ENCODE measurements at places on chromosomes 12 and 14.

DNA sequence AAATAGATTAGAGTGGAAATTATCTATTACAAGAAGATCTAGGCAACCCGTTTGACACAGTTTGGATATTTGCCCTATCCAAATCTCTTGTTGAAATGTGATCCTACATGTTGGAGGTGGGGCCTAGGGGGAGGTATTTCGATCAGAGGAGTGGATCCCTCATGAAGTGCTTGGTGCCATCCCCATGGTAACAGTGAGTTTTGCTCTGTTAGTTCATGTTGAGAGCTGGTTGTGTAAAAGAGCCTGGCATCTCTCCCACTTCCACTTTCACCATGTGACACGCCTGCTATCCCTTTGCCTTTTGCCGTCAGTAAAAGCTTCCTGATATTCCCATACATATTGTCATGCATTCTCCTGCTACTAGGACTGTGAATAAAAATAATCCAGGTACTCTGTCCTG, 66.4 kb upstream of the FLRT2 start:
- no peaks in the 10 kb centered on the region for H3K27me3 ChIP-seq
- peak; percentile 38 for DNase-seq
- no peak overlapping the region for H3K4me3 ChIP-seq

GRCh38 chr14:23829736-23830471, 123.7 kb upstream of the DHRS4 start:
- no peaks in the 10 kb centered on the region for H3K4me1 ChIP-seq
- no peaks in the 10 kb centered on the region for H3K36me3 ChIP-seq
- DNase-seq, result peak; percentile 20
- no peaks in the 10 kb centered on the region for H3K27me3 ChIP-seq
- H3K4me3 ChIP-seq, result no peak overlapping the region

DNA sequence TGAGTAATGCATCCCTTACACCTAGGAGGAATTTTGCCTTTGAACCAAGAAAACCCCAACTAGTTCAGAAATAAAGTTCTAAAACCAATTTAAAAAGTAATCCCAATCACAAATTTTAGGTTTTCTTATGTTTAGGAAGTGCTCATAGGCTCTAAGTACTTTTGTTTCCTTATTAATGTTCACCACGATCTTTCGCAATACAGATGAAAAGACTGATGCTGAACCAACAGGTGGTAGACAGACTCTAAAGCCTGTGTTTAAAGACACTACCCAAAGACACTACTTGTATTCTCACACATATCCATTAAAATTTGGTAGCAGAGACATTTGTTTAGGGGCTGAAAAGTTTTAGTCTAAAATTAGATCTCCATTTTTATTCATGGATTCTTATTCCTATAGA, 10.6 kb upstream of the PHLDA1 start:
- no peaks in the 10 kb centered on the region for H3K36me3 ChIP-seq
- no peaks in the 10 kb centered on the region for H3K4me1 ChIP-seq
- H3K4me3 ChIP-seq, result no peak overlapping the region
- no peak overlapping the region for H3K27ac ChIP-seq
- no peaks in the 10 kb centered on the region for H3K27me3 ChIP-seq

- H3K4me1 ChIP-seq, result no peaks in the 10 kb centered on the region
- H3K27ac ChIP-seq, result no peak overlapping the region
- H3K4me3 ChIP-seq, result no peak overlapping the region
- H3K36me3 ChIP-seq, result peaks cover 42% of the 10 kb centered on the region
- DNase-seq, result no peak
These were observed 26.8 kb upstream of the CDKL1 start for GRCh38 chr14:50423529-50423928.

DNA sequence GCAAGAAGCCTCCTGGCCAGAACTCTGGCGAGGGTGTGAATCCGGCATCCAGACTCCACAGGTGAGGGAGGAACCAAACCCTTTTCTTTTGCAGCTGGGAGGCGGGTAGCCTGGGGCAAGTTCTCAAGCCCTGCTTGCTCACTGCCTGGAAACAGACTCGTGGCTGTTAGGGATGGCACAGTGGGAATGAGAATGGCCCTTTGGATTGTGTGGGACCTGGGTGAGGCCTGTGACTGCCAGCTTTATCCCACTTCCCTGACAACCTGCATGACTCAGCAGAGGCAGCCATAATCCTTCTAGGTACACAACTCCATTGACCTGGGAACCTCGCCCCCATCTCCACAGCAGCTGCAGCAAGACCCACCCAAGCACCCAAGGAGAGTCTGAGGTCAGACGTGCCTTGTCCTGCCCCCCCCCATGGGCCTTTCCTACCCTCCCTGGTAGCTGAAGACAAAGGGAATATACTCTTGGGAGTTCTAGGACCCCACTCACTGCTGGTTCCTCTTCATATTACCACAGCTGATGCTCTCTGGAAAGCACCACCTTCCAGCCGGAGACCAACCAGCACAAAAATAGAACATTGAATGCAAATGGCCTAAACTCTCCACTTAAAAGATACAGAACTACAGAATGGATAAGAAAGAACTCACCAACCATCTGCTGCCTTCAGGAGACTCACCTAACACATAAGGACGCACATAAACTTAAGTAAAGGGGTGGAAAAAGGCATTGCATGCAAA, 5.1 kb upstream of the GPR33 start:
- no peaks in the 10 kb centered on the region for H3K4me1 ChIP-seq
- no peak for DNase-seq
- no peaks in the 10 kb centered on the region for H3K36me3 ChIP-seq
- H3K27me3 ChIP-seq, result no peaks in the 10 kb centered on the region
- H3K27ac ChIP-seq, result no peak overlapping the region

- peak overlapping the region; percentile 84 for H3K4me3 ChIP-seq
- peaks cover 8% of the 10 kb centered on the region for H3K4me1 ChIP-seq
- DNase-seq, result peak; percentile 3
- H3K27me3 ChIP-seq, result no peaks in the 10 kb centered on the region
- H3K27ac ChIP-seq, result peak overlapping the region; percentile 93
These were observed 3.7 kb upstream of the ZFP36L1 start for GRCh38 chr14:68796418-68797101.

DNA sequence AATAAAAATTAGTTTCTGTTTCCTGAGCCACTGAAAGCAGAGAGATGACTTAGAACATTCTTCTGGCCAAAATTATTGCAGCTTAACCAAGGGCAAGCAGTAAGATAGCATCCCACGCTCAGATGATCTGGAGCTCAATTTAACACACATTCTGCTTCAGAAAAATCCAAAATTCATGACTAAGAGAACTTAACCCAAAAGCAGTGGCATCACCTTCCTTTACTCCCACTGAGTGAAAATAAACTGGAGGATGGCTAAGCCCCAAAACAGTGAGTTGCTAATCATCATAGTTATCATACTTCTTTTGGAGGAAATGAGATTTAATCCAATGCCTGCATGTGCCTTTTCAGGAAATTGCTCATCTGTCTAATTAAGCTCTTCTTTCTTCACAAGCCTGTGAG, 195.4 kb downstream of the DUSP6 start:
- H3K36me3 ChIP-seq, result no peaks in the 10 kb centered on the region
- peak overlapping the region; percentile 2 for H3K27ac ChIP-seq
- no peak for DNase-seq
- no peaks in the 10 kb centered on the region for H3K27me3 ChIP-seq
- peaks cover 4% of the 10 kb centered on the region for H3K4me1 ChIP-seq

DNA sequence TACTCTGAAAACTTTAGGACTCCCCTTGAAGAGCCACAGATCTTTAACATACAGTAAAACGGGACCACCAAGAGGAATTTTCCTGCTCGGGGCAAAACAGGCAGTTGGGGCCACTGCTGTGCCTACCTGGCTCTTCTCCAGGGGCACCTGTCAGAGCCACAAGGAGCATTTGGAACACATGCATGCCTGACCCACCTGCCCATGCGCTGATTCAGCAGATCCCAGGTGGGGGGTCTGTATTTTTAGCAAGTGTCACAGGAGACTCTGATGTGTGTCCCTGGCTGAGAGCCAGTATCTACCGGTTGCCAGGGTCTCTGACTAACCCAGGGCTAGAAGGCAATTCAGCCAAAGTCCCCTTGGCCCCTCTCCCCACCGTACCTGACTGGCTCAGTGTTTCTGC, 6.5 kb downstream of the CTDSP2 start:
- H3K27ac ChIP-seq, result no peak overlapping the region
- H3K36me3 ChIP-seq, result peaks cover 15% of the 10 kb centered on the region
- H3K4me1 ChIP-seq, result peaks cover 90% of the 10 kb centered on the region
- DNase-seq, result no peak

DNA sequence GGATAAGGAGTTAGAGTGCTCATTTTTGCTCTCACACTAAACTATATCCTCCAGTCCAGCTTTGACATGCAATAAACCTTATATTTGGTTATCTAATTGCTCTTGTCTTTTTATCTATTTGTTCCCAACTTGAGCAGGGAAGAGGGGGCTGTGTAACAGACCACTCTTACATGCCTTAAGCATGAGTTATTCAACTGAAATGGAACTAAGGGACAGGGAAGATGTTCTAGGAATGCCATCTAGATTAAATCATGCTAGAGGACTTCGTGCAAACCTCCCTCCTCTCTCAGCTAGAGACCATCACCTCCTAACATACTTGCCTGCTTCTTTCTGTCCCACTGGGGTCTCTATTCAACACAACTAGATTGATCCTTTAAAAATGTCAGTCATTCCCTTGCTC, 20.6 kb downstream of the SPX start:
- H3K27ac ChIP-seq, result no peak overlapping the region
- no peaks in the 10 kb centered on the region for H3K4me1 ChIP-seq
- no peaks in the 10 kb centered on the region for H3K36me3 ChIP-seq
- H3K27me3 ChIP-seq, result no peaks in the 10 kb centered on the region
- no peak for DNase-seq

DNA sequence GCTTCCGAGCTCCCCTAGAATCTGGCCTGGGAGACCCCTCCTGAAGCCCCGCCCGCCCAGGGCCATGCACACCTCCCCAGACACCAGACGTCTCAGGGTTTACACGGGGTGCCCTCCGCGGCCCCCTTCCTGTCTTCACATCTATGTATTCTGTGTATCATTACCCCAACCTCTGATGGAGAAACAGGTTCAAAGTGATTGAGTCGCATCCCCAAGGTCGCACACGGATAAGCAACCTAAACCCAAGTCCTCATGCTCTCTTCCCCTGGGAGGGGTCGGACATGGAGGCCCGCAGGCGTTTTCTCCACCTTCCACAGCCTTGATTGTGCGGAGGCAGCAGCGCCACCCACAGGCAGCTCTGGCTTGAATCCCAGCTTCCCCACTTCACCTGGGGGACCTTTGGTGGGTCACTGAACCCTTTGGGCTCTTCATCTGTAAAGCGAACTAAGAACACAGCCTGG, 237.3 kb downstream of the BCL11B start:
- DNase-seq, result no peak
- H3K36me3 ChIP-seq, result no peaks in the 10 kb centered on the region
- H3K27ac ChIP-seq, result no peak overlapping the region

DNA sequence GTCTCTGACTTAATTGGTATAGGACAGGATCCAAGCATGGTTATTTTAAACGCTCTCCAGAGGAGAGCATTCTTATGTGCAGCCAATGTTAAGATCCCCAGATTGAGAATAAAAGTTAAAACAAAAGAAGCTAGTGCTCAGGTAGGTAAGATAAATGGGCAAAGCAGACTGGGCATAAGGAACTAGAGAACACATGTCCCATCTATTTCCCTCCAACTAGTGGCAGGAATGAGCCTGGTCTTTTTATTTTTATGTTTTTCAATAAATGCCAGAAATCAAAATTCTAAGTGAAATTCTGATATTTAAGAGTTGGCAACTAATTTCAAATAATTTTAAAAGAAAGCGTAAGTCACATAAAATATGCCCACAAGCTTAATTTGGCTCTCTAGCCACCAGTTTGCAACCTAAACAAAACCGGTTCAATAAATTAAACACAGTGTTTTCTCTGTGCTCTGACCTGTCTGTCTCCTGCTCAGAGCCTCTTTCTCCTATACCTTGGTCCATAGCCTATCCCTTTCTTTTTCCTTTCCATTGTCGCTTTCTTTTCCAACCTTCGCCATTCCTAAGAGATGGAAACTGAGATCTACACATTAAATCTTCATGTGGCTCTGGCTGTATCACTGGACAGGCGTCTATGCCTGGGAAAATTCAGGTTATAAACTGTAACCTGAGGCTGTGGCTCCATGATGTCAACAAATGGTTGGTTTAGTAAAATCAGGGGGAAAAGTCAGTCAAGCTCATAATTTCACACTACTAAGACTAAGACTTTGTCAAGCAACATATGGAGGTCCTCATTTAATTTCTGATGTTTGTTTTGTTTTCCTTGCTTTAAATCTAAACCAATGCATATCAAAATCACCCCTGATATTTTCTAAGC, 5.5 kb downstream of the SLC38A1 start:
- peaks cover 16% of the 10 kb centered on the region for H3K27me3 ChIP-seq
- H3K4me3 ChIP-seq, result no peak overlapping the region
- no peak for DNase-seq

- no peaks in the 10 kb centered on the region for H3K36me3 ChIP-seq
- no peak overlapping the region for H3K27ac ChIP-seq
- H3K27me3 ChIP-seq, result peaks cover 19% of the 10 kb centered on the region
- DNase-seq, result no peak
- H3K4me1 ChIP-seq, result no peaks in the 10 kb centered on the region
These were observed 6.8 kb upstream of the KRT83 start for GRCh38 chr12:52327830-52328500.

- H3K27me3 ChIP-seq, result no peaks in the 10 kb centered on the region
- H3K27ac ChIP-seq, result no peak overlapping the region
- DNase-seq, result no peak
- H3K4me3 ChIP-seq, result no peak overlapping the region
- no peaks in the 10 kb centered on the region for H3K4me1 ChIP-seq
These were observed 84.7 kb upstream of the TSPAN8 start for GRCh38 chr12:71242511-71242910.

DNA sequence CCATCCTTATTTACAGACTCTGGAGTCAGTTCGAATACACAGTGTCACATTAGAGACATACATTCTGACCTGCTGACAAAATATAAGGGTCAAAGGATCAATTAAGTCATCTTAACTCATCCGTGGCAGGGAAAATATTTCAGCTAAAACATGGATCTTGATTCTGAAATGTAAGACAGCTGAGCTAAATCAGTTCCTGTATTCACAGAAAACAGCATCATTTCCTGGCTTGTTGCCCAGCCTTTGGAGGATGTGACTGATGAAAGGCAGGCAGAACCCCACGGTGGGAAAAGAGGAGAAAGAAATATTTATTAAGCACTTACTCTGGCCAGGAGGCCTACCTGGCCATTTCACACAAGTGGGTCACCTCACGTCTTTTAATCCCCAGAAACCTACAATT, 101.9 kb downstream of the GAS2L3 start:
- no peak overlapping the region for H3K27ac ChIP-seq
- no peak overlapping the region for H3K4me3 ChIP-seq
- H3K36me3 ChIP-seq, result no peaks in the 10 kb centered on the region
- H3K27me3 ChIP-seq, result peaks cover 5% of the 10 kb centered on the region

GRCh38 chr12:52494518-52494917, 1.5 kb upstream of the KRT6A start:
- DNase-seq, result no peak
- H3K4me1 ChIP-seq, result no peaks in the 10 kb centered on the region
- no peak overlapping the region for H3K27ac ChIP-seq
- H3K36me3 ChIP-seq, result no peaks in the 10 kb centered on the region
- H3K27me3 ChIP-seq, result peaks cover 13% of the 10 kb centered on the region
- no peak overlapping the region for H3K4me3 ChIP-seq

GRCh38 chr12:913919-914698, 35.4 kb downstream of the RAD52 start:
- no peak for DNase-seq
- no peak overlapping the region for H3K4me3 ChIP-seq
- H3K27me3 ChIP-seq, result no peaks in the 10 kb centered on the region

Data from large intestine (tissue), 12 donors.